Mucosa of gallbladder (tissue), 1 donor: ENCODE measurements at places on chromosomes 16 and 17. TPM values are rescaled to one million over a fixed set of nuclear protein-coding genes. Genes with fewer than 3 reads are reported as not detected.

The CCL3 gene
- 31.7 TPM for total RNA-seq

The MT4 gene
- not detected for total RNA-seq

The MMP2 gene
- total RNA-seq = 264 TPM

The MYH3 gene
- 3.4 TPM for total RNA-seq

The ASPA gene
- total RNA-seq = 2.4 TPM

The BCO1 gene
- 6.6 TPM for total RNA-seq

The UTS2R gene
- total RNA-seq = not detected

The RASD1 gene
- 4.6 TPM for total RNA-seq

The ATF7IP2 gene
- 13.6 TPM for total RNA-seq

The CCL2 gene
- total RNA-seq = 32.0 TPM

The SSTR5 gene
- total RNA-seq = 5.8 TPM

The RSKR gene
- total RNA-seq = 9.0 TPM

DNA sequence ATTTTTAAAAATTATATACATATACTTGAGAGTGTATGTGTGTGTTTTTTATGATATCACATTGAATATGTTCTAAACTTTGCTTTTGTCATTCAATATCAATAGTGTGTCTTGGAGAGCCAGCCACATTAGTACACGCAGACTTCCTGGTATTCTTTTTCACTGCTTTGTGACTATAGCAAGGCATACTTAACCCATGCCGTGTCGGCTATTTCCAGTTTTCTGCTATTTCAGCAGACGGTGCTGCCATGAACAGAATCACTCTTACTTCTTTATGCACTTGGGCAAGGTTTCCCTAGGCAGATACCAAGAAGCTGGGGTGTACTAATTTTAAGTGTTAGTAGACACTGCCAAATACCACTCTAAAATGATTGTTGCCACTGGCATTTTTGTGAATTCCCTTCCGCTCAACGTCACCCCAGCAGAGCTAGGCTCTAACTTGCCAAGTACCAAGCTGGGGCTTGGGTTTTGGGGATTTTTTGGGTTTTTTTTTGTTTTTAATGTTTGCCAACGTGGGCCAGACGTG lies 134.9 kb downstream of the SOCS1 start:
- no peak for DNase-seq

DNA sequence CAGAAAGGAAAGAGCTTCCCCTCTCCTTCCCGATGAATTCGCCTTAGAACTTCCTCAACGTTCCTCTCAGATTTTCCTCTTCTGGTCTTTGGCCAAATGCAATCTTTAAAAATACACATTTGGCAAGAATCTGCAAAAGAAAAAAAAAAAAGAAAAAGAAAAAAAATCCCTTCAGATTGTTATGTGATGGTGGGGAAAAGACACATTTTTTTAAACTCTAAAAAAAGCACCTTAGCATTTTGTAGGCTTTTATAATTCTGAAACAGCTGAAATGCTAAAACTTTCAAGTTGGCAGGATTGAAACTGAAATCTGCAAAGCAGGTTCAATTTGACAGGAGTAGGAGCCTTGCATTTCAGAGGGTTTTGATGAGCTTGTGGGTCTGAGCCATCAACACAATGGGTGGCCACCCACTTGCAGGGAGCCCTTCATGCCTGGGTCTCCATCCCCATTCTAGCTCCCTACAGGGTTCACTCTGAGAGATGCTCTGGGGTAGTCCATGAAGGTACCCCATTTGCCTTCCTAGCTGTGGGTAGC lies 33.1 kb downstream of the CACNG3 start:
- DNase-seq = no peak

GRCh38 chr16:59044616-59045015 lies 310.5 kb upstream of the GOT2 start:
- no peak for DNase-seq

DNA sequence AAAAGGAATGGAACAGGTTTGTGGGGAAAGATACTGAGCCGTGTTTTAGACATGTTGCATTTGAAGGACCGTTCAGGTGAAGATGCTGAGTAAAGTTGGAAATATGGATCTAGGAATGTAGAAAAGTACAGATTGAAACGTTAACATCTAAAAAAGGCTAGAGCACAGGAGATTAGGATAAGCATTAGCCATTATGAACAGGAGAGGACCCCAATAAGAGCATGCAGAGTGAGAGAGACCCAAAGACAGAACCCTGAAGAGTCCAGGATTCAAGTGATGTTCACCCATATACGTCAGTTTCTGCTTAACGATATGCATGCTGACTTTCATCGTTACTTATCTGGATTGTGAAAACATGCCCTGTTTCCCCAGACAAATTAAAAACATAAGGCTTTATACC lies 140.5 kb downstream of the STX8 start:
- DNase-seq = no peak

- DNase-seq = no peak
Measured at GRCh38 chr16:6375465-6376075, 957.1 kb upstream of the RBFOX1 start.

- DNase-seq = no peak
Measured at GRCh38 chr17:48609033-48609432, 1.8 kb downstream of the HOXB7 start.

- no peak for DNase-seq
Measured at GRCh38 chr17:65678546-65678945, 117.1 kb upstream of the AXIN2 start.

GRCh38 chr16:88773812-88774291 lies 11.2 kb downstream of the PIEZO1 start:
- no peak for DNase-seq

GRCh38 chr16:24255456-24256371 lies at the start of gene CACNG3:
Gene CACNG3, plus strand, starts transcription at chr16:24256335. Its CDS starts 420 bp downstream, at chr16:24256755.
- peak; percentile 45 for DNase-seq

DNA sequence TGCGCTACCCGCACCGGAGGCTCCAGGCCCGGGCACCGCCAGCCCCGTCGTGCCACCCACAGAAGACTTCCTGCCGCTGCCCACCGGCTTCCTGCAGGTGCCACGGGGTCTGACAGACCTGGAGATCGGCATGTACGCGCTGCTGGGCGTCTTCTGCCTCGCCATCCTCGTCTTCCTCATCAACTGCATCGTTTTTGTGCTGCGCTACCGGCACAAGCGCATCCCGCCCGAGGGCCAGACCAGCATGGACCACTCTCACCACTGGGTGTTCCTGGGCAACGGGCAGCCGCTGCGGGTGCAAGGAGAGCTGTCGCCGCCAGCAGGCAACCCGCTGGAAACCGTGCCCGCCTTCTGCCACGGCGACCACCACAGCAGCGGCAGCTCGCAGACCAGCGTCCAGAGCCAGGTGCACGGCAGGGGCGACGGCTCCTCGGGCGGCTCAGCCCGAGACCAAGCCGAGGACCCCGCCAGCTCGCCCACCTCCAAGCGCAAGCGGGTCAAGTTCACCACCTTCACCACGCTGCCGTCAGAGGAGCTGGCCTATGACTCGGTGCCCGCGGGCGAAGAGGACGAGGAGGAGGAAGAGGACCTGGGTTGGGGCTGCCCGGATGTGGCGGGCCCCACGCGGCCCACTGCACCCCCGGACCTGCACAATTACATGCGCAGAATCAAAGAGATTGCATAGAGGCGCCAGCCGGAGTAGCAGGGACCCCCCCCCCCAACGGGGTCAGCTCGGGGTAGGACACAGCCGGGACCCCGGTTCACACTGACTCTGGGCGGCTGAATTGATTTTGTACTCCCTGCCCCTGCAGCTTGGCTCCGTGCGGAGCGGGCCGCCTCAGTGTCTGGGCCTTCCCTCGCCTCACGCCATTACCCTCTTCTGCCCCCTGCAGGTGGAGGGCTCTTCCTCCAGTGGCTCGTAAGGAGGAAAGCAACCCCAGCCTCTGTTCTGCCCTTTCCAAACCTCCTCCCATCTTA lies 58.5 kb downstream of the TMEM132E start:
- DNase-seq = peak; percentile 82

DNA sequence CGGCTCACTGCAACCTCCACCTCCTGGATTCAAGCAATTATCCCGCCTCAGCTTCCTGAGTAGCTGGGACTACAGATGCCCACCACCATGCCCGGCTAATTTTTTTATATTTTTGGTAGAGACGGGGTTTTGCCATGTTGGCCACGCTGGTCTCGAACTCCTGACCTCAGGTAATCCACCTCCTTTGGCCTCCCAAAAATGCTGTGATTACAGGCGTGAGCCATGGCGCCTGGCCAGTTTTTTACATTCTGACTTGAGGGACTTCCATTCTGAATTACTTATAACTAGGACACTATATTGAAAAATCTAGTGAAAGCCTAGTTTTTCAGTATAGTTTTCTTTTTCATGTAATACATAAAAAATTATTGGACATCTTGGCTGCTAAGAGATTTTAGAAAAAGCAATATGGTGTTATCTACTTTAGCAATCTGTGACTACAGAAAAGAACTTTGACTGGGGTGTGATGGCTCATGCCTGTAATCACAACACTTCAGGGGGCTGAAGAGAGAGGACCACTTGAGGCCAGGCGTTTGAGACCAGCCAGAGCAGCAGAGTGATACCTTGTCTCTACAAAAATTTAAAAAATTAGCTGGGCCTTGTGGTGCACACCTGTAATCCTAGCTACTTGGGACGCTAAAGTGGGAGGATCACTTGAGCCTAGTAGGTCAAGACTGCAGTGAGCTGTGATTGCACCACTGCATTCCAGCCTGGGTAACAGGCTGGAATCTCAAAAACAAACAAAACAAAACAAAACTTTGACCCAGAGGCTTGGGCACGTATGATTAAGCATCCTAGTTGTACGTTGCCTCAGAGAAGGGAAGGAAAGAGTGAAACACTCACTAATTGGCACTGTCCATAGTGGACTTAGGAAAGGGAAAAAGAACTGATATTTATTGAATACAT lies 26.8 kb upstream of the GOSR1 start:
- DNase-seq = no peak

DNA sequence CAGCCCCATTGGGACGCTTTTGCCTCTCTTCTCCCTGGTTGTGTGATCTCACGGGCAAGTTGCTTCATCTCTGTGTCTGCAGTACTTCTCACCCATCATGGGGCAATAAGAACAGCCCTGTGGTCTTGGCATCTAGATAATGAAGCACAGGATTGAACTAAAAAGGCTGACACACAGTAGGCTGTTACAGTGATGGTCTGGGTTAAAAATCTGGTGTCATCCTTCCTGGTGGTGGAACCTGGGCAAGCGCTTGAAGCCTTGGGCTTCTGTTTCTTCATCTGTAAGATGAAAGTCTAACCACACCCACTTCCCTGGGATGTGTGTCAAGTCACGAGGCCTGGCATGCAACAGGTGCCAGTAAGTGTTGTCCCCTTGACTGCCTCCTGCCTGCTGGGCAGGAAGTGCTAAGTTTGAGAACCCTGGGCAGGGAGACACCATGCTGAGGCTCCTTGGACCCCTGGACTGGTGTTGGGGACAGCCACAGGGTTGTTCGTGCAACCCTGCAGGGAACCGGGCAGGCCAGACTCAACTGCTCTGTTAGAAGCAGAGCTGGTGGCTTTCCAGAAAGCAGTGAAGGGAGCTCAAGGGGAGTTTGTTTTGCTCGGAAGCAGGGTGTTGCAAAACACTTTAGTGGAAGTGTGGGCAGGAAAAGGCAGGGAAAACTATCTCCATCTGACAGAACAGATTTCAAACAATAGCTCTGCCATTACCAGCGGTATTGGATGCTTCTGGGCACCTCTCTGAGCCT lies 5.9 kb upstream of the MAP2K3 start:
- DNase-seq = peak; percentile 86

GRCh38 chr16:67246756-67247191 lies 507 bp downstream of the FHOD1 start:
- DNase-seq = peak; percentile 85

DNA sequence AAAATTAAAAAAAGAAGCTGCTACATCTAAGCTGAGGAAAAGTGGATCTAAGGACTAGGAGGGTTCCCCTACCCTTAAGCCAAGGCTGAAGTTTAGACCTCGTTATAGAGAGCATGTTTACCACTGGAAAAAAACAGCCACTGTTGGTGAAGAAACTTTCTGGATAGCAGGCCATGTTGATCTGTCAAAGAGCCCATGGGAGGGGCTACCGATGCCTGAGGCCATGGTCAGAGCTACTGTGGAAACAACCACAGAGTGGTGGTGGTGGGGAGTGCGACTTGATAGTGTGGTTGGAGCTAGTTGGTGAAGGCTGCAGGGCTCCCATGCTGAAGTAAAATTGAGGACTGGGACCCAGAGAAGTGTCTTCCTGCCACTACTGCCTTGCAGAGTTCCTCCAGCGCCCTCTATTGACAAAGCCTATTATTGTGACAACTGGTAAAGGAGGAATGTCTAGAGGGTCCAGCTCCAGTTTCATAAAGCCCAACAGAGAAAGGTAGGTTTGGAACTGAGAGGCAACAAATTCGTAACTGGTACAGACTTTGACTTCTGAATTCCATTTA lies 12.7 kb upstream of the FAM20A start:
- DNase-seq = peak; percentile 62

DNA sequence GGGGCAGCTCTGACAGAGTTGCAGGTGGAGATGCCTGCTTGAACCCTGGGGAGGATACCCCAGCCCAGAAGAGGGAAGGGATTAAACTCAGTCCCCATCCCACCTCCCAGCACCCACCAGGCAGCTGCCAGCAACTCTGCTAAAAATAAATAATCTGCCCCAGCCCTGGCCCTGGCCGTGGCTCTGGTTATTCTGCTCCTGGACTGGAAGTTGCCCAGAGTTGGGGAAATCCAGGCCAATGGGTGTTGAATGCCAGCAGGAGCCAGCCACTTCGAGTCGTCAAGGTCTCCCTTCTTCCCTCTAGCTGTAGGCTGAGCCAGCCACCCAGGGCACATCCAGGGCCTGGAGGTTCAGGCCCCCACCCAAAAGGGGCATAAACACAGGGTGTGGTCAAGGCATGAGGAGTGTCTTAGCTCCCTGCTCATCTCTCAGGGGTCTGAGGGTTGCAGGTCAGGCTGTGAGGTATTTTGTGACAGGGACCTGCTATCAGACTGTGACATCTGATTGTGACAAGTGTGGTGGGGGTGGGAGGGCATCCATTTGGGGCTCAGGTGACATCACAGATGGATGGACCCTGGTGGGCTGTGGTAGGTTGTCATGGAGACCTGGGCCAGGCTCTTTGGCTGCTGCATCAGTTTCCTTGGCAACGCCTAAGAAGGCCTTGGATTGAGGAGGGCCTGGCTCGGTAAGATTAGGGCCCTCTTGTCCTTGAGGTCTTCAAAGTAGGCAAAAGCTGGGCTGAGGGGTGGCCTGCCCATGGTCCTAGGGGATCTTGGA lies 1.0 kb upstream of the RRAD start:
- DNase-seq = no peak

- DNase-seq = no peak
Measured at GRCh38 chr16:88732172-88732960, 26.1 kb downstream of the CTU2 start.

GRCh38 chr16:77822661-77823060 lies 34.3 kb downstream of the VAT1L start:
- no peak for DNase-seq

DNA sequence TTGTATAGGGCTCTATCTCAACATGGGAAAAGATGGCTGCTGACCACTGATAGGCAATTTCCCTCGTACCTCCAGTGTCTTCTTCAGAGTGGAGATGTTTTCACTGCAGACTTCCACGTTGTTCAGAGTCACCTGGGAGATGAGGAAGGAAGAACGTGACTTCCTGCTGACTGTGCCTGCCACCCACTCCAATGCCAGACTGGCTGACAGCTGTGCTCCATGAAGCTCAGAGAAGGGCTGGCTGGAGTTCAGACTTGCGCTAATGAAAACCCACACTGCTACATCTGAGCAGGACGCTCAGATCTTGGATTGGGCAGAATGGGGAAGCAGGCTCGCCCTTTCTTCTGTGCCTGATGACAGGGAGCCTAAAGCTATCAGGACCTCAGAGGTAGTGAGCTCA lies 33.1 kb downstream of the COG4 start:
- no peak for DNase-seq

GRCh38 chr17:15502369-15503112 lies 35.1 kb upstream of the CDRT4 start:
- DNase-seq = peak; percentile 84
